ENCODE measurements at places on chromosomes 2 and 18.

GRCh38 chr2:8306530-8307351 lies 375.1 kb upstream of the ID2 start:
- DNase-seq = peak; percentile 44

DNA sequence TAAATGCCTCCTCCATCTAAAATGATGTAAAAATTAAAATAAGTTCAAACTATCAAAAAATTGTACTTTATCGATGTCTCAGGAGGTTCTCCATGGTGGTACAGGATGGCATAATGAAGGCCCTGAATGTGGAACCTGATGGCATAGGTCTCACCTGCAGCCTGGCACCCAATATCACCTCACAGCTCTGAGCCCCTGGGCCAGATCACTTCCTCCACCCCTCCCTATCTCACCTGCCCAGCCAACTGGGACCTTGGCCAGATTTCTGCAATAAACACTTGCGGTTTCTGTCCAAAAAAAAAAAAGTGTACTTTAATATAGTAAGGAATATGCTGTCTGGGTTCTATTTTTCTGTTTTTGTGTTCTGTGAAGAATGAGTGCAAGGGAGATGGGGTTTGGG lies 6.7 kb upstream of the RBM45 start:
- DNase-seq = no peak

DNA sequence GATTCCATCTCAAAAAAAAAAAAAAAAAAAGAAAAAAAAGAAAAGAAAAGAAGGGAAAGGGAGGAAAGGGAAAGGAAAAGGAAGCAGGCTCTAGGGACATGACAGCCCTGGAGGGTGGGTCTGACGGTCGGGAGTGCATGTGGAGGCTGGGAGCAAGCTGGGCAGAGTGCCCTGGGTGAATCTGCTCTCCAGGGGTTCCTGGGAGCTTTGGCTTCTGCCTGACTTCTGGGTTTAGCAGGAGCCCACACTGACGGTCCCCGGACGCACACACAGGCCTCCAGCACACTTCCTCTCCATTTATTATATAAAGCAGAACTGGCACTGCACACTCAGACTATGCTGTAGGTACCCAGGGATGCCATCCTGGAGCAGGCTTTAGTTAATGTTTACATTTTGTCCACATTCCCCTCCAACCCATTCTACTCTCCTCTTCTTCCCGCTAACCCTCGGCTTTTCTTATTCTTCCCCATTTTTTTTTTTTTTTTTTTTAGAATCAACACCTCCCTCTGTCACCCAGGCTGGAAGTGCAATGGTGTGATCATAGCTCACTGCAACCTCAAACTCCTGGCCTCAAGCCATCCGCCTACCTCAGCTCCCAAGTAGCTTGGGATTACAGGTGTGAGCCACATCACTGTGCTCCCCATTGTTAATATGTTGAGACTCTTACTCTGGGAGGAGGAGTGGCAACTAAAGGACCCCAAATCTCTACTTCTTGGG lies 151.1 kb upstream of the SLC1A4 start:
- DNase-seq = no peak

DNA sequence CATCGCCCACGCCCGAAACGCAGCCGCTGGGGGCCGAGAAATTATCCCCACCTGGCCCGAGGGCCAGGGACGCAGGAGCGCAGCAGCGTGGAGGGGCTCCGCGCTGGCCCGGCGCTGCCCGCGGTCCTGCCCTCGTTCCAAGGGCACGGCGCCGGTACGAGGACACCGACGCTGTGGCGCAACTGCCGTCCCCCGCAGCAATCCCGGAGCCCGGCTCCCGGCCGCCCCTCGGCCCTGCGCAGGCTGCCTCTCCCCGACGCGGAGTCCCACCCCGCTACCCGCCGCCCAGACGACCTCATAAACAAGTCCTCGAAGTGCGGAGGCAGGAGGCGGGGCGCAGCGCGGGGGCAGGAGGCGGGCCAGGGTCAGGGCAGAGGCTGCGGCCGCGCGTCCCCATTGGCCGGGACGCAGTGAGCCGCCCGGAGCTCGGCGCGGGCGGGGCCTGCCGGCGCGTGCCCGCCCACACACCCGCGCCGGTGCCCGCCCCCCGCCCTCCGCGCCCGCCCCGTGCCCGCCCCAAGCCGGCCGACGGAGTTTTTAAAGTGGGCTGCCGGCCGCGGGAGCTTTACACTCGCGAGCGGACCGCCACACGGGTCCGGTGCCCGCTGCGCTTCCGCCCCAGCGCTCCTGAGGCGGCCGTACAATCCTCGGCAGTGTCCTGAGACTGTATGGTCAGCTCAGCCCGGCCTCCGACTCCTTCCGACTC lies at the start of gene EPAS1:
Gene EPAS1 (plus strand): TSS at position 568 of the 706 bp plus-strand sequence. CDS start 505 bp downstream, outside the sequence.
- DNase-seq = peak; percentile 42

GRCh38 chr18:47492691-47493090 lies 241.2 kb upstream of the SKOR2 start:
- no peak for DNase-seq

DNA sequence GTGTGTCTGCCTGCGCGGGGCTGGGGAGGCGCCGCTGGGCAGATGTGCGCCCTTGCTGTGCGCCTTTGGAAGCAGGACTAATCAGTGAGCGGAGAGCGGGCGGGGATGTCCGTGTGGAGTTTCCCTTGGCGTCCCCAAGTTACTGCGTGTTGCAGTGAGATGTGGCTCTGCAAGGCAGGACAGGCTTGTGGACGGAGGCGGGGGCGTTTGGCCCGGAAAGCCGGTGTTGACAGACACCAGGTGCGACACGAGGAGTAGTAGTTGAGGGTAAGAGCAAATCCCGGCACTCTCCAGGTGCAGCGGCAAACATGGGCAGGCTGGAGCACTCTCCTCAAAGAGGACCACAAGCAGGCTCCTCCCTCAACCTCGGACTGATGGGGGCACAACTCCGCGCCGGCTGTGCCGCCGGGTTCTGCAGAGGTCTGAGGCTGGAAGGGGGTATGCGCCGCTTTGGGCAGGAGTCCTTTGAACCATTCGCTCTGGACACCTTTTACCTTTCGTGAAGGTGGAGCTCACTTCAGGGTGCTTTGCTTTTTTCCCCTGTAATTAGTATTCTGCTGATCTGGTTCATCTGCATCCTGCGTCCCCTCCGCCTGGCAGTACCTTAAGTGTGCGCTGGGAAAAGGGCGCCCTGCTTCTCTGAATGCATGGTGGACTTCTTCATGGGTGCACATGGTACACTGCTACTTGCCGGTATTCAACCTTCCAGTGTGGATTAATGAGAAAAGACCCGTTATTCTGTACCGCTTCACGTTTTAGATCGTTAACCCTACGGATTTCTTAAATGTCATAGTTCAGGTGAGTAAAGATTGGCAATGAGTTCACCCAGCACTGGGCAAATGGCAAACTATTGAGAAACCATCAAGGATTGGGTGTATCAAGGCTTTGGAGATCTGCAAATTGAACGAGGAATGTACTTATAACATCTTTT lies 608 bp downstream of the CDH7 start:
- no peak for DNase-seq

DNA sequence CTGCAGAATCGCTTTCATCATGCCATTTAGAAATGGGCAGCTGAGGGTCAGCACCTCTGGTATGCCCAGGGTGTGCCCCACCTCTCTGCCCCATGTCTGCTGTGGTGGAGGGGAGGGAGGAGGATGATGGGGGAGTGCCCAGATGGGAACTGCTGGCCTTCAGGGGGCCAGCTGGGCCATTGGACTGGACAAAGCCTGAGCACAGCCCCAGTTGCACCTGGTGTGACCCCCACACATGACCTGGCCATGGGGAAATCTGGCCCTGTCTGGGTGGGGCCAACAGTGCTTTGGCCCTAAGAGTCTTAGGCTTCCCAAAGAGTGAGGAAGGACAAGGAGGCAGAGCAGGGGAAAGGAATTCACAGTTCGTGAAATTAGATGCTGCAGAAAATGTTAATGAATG lies 44.1 kb downstream of the CTIF start:
- no peak for DNase-seq

- DNase-seq = no peak
Measured at GRCh38 chr2:21981127-21981526, 857.4 kb downstream of the TDRD15 start.

- no peak for DNase-seq
Measured at GRCh38 chr2:197604117-197604860, 71.1 kb downstream of the RFTN2 start.

- DNase-seq = no peak
Measured at GRCh38 chr2:170514140-170514539, 201.0 kb upstream of the SP5 start.

GRCh38 chr2:238847841-238848690 lies at the start of gene TWIST2:
TWIST2 (plus strand) TSS chr2:238848085; CDS start chr2:238848216, 131 bp downstream.
- peak; percentile 96 for DNase-seq

DNA sequence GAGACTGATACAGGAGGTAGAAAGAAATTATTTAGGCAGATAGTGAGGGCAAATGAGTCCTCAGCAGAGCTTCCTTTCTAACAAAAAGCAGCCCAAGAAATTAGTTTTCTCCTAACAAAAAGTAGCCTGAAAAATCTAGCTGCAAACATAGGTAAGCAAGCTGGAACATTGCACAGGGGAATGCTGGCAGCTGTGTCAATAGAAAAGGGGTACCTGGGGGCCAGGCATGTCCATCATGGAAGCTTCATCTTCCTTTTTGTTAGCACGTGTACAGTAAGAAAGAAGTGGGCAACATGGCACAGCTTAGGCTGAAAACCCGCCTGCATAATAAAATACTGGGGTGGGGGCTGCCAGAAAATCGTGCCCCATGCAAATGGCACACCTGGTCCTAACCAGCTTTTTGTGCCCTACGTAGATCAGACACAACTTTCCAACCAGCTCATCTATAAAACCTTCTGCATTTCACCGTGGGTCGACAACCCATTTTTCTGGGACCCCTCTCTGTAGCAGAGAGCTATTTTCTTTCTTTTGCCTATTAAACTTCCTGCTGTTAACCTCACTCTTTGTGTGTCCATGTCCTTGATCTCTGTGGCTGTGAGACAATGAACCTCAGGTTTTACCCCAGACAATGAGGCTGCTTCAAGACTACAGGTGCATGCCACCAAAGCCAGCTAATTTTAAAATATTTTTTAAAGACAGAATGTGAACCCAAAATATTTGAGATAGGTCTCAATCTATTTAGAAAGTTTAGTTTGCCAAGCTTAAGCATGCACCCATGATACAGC lies 6.6 kb upstream of the MTHFD2 start:
- DNase-seq = no peak

- peak; percentile 24 for DNase-seq
Measured at GRCh38 chr2:18396329-18397010, 164.0 kb downstream of the RDH14 start.

GRCh38 chr18:14924226-14924625 lies 176.3 kb downstream of the ANKRD30B start:
- no peak for DNase-seq

GRCh38 chr2:160209516-160209856 lies 9.4 kb upstream of the ITGB6 start:
- DNase-seq = peak; percentile 69

DNA sequence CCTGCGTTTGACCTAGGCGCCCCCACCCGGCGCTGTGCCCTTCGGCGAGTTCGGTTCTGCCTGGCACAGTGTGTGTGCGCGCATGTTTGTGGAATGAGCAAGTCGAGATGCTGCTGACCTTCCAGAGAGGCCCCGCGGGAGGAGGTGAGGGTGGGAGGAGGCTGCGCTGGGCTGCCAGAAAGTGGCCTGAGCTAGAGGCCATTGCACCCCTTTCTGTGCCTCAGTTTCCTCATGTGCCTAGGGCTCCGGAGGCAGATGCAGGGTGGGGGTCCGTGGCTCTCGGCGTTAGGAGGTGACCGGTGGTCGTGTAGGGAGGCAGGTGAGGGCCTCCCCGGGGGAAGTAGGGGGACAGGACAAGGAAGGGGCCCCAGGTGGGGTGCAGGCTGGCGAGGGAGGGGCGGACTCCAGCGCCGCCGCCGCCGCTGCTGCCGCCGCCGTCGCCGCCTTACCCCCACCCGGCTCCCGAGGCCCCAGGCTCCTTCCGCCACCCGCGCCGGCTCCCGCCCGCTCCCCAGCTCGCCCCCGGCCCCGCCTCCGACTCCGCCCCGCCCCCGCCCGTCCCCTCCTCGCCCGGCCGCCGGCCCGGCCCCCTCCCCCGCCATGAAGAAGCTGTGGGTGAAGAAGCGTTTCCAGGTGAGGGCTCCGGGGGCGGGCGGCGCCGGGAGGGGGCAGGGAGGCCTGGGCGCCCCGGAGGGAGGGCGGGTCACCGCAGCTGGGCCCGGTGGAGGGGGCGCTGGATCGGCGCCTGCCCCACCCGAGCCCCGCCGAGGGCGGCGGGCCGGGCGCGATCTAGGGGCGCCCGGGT lies 7.0 kb downstream of the SPEG start:
- DNase-seq = no peak

DNA sequence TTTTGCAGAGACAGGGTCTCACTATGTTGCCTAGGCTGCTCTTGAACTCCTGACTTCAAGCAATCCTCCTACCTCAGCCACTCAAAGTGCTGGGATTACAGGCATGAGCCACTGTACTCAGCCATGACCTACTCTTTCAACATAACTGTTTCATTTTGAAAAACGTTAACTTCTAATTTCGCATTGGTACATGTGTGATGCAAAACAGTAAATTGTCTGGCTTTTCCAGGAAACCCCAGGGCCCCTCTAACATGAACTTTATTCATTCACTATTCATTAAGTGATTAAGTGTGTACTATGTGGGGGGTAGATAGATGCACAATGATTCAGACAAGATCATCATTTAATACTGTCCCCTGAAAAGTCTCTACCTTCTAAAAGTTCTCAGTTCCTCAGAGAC lies 364.9 kb downstream of the SS18 start:
- DNase-seq = no peak

DNA sequence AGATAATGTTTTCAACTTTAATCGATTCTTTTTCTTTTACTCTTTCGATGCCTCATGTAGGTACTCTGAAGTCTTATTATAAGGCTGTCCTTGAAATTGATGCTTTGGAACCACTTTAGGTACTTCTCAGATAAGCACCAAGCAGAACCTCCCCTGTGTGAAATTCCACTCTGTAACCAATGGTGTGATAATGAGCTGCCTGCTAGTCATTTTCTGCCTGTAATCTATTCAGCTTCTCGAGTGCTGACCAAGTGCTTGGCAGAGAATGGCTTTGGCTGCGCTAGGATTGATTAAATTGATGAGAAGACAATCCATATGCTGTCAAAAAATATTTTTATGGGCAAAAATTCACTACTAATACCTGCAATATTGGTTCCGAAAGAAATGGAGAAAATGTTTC lies 132.1 kb upstream of the STON1 start:
- no peak for DNase-seq

DNA sequence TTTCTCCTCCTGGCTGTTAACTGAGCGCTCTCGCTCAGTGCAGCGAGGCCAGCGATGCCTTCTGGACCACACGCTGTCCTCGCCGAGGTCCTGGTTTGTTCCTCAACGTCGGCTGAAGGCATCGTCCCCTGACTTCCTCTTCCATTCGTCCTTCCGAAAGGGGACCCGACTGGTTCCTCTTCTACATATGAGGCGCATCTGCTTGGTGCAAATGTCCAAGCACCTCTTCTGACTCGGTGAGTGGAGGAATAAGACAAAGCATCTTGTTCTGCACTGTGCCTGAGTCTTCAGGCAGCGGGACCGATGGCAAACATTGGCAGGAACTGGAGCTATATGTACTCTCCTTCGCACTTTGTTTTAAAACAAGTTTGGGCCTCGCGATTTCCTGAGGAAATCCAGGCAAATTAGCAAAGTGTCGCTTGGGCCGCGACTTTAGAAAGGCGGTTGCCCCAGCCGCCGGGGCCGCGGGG lies 621 bp upstream of the KCNS3 start:
- DNase-seq = no peak
